Esophagus squamous epithelium (tissue), 5 donors: ENCODE measurements at places on chromosomes 6 and 20.

DNA sequence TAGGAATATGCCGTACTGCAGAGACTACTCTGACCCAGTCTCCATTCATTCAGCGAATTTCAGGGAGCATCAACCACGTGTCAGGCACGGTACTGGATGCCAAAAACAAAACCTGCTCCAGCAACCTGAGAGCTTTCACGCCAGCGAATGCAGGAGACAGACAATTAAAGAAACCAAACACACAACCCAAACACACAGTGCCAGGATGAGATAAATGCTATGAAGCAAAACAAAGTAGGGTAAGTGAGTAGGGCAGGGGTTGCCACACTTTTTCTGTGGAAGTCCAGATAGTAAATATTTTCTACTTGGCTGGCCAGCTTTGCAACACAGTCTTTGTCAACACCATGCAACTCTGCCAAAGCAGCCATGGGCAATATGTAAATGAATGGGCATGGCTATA is 10.0 kb downstream of the MOCS1 start:
- DNase-seq, result no peak

DNA sequence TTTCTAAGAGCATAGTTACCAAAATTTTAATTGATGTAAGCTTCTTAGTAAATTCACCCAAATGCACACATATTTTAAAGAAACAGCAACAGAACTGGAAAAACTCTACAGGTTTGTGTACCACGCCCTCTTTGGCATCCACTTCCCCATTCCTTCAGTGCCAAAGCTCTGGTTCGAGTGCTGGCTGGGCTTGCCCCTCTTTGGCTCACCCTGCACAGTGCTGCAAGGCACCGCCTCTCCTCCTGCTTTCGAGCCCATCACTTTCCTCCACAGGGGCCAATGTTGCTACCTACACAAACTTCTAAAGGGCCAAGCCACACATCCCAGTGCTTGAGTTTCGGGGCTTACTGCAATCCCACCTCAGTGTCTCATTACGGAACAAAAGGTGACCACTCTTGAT is 9.6 kb downstream of the LRP11 start:
- no peak for DNase-seq

DNA sequence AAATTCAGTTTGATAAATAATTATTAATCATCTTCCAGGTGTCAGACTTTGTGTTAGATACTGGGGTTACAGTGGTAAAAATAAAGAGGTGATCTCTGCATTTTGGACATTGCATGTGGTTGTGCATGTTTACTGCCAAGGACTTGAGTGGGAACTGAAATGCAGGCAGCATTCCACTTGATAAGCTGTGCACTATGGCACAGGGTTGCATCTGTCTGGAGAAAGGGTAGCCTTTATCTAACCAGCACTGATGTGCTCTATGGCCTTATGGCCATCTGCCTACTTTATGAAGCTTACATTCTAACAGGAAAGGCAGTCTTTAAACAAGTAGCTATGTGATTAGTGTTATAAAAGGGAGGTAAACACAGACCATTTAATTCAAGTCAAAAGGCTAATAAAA is 53.0 kb upstream of the MLIP start:
- no peak for DNase-seq

GRCh38 chr6:10404799-10405512 is 9.9 kb downstream of the TFAP2A start:
- DNase-seq, result no peak

DNA sequence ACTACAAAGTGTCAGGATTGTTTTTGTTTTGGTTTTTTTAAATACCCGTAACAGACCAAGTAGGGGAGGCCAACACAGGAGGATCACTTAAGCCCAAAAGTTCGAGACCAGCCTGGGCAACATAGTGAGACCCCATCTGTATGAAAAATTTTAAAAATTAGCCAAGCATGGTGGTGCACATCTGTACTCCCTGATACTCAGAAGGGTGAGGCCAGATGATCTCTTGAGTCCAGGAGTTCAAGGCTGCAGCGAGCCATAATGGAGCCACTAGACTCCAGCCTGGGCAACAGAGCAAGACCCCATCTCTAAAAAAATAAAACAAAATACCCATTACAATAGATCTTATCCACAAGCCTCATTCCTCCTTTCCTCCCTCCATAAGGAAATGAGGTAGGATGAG is 28.7 kb upstream of the TM9SF4 start:
- DNase-seq, result no peak

GRCh38 chr20:17971300-17972013 is 2.6 kb downstream of the MGME1 start:
- DNase-seq, result no peak

DNA sequence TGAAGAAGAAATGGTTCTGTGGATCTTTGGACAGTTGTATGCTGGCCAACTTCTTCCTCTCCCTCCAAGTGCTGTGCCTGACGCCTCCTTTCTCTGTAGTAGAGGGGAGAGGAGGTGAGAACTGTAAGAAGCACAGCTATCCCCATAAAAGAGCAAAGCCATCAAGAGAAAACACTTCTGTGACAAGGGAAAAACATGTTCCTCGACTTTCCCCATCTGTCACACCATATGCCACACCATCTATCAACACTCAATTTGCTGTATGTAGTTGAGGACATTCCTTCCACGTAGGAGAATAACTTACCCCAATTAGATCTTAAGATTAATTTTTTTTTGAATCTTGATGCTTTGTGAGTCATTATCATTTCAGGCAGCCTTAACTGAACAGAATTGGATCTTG is 156.2 kb upstream of the PLCB4 start:
- DNase-seq, result no peak

- DNase-seq, result no peak
These were observed 4.3 kb downstream of the SDCBP2 start for GRCh38 chr20:1324598-1325172.

- DNase-seq, result no peak
These were observed 772.8 kb upstream of the MAN1A1 start for GRCh38 chr6:120122401-120122800.

- no peak for DNase-seq
These were observed 81.7 kb downstream of the PREP start for GRCh38 chr6:105321207-105321606.

DNA sequence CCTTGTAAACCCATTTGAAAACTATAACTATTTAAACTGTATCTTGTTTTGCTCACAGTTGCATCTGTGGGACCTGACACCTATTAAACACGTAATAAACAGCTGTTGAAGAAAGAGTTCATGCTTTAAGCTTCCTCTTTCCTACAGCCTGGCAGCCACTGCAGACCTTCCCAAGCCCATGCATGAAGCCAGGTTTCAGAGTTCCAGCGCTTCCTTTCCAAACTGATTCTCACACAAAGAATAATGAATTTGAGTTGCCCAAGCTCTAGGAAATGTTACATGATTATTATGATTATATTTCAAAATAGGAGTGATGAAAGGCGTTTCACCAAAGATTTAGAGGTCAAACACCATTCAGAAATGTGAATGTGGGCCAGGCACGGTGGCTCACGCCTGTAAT is 3.7 kb downstream of the AGPAT4 start:
- no peak for DNase-seq

DNA sequence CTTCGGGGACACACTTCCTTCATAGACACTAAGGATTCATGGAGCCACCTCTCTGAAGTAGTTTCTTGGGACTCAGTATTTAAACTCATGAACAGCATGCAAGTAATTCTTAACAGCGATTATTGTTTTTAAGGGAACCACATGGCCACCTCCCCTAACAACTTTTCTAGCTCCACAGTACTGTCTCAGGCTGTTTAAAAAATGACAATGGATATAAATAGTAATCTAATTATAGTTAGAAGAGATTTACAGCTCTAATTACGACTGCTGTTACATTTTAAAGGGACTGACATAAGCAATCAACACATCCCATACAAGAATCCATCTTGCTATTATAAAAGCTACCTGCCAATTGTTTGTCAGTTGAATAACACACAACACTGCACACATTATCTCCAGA is 72.1 kb upstream of the HDGFL1 start:
- DNase-seq, result no peak

DNA sequence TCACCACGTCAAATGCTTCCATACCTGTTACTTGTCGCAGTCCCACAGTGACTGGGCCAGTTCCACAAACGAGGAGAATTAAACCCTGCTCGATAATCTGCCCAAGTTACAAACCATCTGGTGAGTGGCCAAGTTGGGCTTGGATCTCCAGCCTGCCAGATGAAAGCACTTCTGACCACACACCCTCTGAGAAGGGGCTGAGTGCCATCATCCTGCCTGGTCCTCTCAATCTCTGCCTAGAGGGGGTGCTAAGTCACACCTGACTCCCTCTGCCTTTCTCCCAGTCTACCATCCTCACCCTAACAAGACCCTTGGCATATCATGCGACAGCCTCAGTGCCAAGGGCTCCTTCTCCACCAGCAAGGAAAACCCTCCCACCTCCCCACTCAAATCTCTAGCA is 15.8 kb downstream of the RRP36 start:
- DNase-seq, result no peak

DNA sequence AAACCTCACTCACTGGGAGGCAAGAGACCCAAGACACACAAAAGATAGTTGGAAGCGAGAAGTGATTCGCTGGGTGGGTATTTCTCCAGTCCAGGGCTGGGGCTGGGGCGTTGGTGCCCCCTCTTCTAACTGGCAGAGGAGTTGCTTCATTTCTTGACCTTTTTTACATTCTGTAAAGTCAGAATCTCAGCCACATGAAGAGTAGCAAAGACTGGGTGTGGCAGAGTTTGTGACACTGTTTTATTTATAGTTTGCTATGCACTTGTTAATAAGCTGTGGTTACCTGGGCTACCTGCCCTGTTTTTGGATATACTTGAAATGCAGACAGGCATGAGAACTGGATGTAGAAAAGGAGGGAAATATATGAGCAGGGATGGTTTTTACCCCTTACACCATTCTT is 42.3 kb downstream of the IL20RA start:
- no peak for DNase-seq

- DNase-seq, result no peak
These were observed 51.1 kb upstream of the SLC24A3 start for GRCh38 chr20:19161336-19161735.

DNA sequence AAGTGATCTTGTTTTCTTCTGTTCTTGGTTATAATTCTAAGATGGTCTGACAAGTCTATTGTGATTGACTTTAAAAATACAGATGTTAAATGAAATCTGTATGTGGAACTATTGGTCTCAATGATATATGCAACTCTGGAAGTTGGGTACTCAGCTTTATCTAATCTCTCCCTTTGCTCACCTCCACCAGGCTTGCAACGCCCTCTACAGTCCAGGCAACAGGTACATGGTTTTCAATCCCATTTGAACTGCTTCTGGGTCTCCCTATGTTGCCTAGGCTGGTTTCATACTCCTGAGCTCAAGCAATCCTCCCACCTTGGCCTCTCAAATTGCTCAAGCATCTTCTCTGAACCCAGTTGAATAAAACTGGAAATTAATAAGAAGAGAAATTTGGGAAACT is 25.6 kb upstream of the HLA-DQB1 start:
- no peak for DNase-seq

DNA sequence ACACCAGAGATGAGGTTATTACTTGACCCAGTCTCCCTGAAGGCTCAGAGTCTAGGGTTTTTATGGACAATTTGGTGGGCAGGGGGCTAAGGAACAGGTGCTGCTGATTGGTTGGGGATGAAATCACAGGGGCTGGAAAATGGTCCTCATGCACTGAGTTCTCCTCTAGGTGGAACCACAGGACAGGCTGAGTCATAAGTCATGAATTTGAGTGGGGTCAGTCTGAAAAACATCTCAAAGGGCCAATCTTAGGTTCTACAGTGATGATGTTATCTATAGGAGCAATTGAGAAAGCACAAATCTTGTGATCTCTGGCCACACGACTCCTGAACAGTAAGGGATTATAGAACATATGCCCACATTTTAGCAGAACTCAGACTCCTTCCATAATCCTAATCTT is 5.9 kb upstream of the MRS2 start:
- no peak for DNase-seq

- no peak for DNase-seq
These were observed 23.9 kb downstream of the MAP7 start for GRCh38 chr6:136526196-136526930.

DNA sequence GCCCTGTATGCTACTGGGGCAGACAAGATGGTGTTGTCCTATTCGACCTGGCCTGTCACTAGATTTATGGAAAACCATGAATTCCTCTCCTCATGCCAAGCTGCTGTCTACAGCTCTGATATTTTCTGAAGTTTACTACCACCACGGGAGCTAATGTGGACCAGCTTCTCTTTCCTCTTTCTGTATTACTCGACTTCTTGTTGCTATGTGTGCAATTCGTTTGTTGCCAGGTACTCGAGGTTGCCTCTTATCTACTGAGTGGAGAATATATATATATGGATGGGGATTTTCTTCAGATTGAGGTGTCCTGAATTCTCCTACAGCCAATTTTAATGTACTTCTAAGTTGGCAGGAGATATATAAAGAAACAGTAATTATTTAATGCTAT is 34.7 kb downstream of the MAN1A1 start:
- no peak for DNase-seq

- no peak for DNase-seq
These were observed 49.4 kb downstream of the TRMT6 start for GRCh38 chr20:5900908-5901307.

- DNase-seq, result no peak
These were observed 4.6 kb downstream of the EMILIN3 start for GRCh38 chr20:41361757-41362747.

DNA sequence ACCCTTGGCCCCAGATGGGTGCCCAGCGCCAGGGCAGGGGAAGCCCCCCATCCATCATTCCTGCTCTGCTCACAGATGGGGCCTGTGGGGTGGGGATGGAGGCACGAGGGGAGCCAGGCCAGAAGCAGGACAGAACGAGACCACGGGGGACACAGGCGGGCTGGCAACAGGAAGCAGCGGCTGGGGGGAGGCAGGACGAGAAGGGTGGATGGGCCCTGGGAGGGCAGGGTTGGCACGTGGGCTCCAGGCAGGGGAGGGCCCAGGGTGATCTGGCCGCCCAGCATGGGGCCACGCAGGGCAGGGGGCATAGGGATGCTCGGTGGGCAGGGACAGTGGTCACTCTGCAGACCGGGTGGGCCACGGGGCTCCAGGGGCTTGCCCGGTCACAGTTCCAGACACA is 41.6 kb downstream of the KCNQ2 start:
- DNase-seq, result no peak
